ENCODE measurements at places on chromosomes 16 and 17.
A peak's percentile ranks its signal among the peaks of the same experiment; 100 is the strongest.

DNA sequence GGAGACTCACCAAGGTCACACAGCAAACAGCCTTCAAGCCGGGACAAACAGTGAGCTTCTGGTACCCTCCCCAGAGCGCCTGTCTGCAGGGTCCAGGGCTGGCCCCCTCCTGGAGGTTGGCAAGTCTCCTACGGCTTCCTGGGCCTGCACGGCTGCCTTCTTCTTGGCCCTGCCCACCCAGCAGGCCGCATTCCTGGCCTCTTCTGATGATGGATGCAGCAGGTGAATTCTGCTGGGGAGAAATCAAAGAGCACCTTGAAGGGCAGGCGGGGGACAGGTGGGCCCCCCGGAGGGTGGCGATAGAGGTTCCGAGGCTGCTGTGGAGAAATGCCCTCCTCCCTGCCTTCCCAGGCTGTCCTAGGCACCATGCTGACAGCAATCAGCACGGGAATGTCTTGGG lies 3.8 kb upstream of the NOS2 start:
- no peak for DNase-seq

DNA sequence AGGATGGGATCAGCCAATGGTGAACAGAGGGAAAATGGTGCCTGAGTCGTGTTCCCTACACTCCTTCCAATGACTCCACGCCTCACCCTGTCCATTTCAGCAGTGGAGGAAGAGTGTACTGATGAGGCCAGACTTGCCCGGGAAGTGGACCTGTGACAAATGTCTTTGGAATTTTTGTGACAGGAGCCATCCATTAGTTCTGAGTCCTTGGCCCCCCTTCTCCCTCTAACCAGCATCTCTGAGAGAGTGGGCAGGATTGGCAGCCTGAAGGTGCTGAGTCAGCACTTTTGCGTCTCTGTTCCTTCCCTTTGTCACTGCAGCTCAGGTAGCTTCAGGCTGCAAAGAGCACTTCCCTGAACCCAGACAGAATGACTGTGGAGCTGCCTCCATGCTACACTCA lies 30.8 kb downstream of the BEAN1 start:
- no peak for DNase-seq

GRCh38 chr16:66660422-66661209 lies 35.9 kb downstream of the CMTM4 start:
- peak; percentile 62 for DNase-seq

GRCh38 chr16:85077039-85077438 lies 35.2 kb downstream of the CIBAR2 start:
- DNase-seq: no peak

DNA sequence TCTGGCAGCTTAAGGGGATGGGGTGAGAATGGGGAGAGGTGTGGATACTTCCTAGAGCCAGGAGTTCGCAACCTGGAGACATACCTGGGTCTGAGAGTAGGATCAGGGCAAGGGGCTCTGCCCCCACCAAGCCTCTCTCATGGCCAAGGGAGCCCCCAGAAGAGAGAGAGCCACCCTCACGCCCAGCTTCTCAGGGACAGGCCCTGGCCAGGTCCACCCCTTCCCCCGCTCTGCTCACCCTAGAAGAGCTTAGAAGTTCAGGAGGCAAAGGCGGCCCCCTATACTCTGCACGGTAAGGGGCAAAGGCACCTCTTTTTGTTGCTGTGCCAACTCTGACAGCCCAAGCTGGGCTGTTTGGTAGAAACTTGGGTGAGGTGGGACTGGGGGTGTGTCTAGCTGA lies 69.3 kb upstream of the TMEM97 start:
- DNase-seq: no peak

GRCh38 chr17:8057691-8058114 lies 18.8 kb downstream of the ALOX15B start:
- no peak for DNase-seq

DNA sequence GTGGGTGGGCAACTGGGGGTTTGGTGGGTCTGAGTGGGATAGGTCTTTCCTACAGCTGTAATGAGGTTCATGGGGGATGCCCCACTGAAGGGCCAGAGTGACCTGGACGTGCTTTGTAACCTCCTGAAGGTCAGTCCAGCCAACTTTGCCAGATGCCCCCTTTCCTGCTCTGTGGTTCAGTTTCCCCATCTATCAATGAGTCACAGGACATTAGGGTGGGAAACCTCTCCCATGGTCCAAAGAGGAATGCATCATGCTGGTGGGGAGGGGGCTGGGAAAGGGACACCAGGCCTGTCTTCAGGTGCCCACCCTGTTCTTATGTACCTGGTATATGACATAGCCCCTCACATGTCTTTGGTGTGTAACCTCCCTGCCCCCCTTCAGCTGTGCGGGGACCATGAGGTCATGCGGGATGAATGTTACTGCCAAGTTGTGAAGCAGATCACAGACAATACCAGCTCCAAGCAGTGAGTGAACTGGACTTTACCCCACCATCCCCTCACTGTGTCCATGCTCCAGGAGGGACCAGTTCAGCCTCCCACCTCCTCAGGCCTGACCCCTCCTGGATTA lies 24.0 kb upstream of the ALKBH5 start:
- DNase-seq: no peak

DNA sequence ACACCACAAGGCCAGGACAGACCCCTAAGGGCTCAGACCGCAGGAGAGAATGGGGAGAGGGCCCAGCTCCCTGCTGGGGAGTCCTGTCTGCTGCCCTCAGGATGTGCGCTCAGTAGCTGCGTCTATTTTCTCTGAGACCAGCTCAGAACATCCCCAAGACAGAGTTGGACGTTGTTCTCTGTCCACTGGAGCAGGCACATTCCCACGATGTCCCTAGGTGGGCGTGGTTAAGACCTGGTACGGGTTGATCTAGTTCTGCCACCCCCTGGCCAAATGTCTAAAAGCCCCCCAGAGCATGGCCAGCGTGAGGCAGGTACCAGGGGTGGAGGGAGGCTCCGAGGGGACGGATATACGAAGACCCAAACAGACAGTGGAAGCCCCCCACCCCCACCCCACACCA lies 842 bp upstream of the CALB2 start:
- DNase-seq: no peak

GRCh38 chr17:58531661-58532554 lies 17.5 kb upstream of the MTMR4 start:
- no peak for DNase-seq

Measured in left renal pelvis (tissue), 4 donors.